CD4-positive, alpha-beta T cell treated with Interleukin-17A for 4 hours (primary cell): ENCODE measurements at places on chromosomes 7 and 10.

GRCh38 chr10:80163741-80164341 lies 31.3 kb downstream of the PLAC9 start:
- DNase-seq, result no peak

GRCh38 chr10:119908166-119908565 lies 15.6 kb downstream of the SEC23IP start:
- DNase-seq, result no peak

DNA sequence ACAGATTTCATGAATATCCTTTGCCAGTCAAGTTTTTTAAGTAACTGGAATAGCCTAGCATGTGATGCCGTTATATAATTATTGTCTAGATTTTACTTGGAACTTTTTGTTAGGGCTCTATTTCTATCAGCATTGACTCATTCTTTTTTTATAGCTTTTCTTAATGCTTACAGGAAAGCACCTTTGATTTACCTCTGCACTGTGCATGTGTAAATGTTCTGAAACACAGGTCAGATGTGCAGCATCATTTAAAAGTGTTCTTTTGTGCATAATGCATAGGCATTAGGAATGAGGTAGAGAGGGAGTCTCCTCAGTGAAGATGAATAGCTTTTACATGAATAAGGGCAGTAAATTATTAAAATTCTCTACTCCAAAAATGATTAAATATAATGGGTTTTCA lies 669.3 kb upstream of the MBL2 start:
- no peak for DNase-seq

- DNase-seq, result no peak
Measured at GRCh38 chr7:25215694-25216335, 12.5 kb downstream of the NPVF start.

GRCh38 chr10:86252556-86252955 lies 114.0 kb downstream of the GRID1 start:
- no peak for DNase-seq

GRCh38 chr10:38103756-38104155 lies 9.6 kb downstream of the ZNF37A start:
- DNase-seq, result no peak

DNA sequence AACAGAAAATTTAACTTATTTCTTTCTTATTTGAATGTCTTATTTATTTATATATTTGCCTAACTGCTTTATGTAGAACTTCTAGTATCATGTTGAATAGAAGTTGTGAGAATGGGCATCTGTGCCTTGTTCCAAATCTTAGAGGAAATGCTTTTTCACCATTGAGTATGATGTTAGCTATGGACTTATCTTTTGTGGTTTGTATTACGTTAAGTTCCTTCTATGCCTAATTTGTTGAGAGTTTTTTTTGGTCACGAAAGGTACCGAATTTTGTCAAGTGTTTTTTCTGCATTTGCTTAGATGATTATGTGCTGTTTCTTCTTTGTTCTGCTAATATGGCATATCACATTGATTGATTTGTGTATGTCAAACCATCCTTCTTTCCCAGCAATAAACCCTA lies 161.0 kb upstream of the TRIM24 start:
- no peak for DNase-seq

DNA sequence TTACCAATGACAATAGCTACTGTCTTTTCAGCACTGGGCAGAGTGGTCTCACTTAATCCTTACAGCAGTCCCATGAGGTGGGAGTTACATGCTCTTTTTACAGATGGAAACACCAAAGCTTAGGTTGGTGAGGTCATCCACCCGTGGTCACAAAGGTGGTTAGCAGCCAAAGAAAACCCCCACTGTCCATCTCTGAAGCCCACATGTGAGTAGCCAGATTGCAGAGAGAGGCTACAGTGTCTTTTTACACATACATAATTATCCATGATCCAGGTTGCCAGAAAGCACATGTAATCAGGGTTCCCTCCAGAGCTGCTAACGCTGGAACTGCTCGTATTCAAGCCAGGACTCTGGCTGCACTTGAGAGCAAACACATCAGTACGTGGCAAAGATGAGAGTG lies 24.6 kb upstream of the ANKRD2 start:
- DNase-seq, result no peak

GRCh38 chr10:24428410-24428782 lies 219.5 kb downstream of the KIAA1217 start:
- no peak for DNase-seq

DNA sequence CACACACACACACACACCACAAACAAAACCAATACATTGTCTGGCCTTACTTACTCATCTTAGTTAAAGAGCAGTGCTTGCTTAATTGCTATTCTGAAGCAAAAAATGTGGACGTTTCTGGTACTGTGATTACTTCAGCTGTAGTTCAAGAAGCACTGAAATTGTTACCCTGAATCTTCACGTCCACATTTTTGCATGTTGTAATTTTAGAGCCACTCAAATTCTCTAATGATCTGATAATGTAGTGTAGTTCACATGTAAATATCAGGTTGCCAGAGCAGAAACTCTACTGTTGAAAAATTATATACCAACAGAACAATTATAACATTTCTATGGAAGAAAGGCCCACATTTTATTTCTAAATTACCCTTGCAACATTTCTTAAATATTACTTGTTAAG lies 1451.1 kb downstream of the GATA3 start:
- DNase-seq, result no peak

DNA sequence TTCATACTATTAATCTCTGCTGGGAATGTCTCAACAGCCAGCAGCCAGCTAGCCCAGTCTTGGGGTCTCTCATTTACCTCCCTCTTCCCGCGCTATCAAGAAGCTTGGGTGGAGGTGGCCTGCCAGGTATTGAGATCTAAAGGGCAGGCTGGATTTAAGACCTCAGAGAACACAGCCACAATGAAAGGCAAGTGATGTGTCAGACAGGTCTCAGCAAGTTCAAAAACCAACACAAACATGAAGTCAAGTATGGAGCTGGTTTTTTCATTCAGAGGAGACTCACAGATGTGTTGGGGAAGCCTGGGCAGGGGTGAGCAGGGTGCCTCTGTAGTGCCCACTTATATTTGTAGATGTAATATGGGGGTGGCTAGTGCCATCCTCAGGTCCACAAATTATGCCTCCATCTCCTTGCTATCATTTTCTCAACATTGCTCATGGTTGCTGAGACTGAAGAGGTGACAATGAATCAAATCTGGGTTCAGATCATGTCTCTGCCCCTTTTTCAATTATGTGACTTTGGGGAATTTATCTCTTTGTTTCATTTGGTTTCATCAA lies 27.7 kb upstream of the CROT start:
- no peak for DNase-seq

GRCh38 chr10:64113792-64114191 lies 592.6 kb downstream of the REEP3 start:
- no peak for DNase-seq
